Hypothalamus (tissue), 51 donors: ENCODE measurements at places on chromosomes 5 and 9.

GRCh38 chr5:176678584-176678983 is 31.3 kb downstream of the TSPAN17 start:
- no peak for DNase-seq

GRCh38 chr9:18722882-18723281 is 248.9 kb downstream of the ADAMTSL1 start:
- DNase-seq: no peak

DNA sequence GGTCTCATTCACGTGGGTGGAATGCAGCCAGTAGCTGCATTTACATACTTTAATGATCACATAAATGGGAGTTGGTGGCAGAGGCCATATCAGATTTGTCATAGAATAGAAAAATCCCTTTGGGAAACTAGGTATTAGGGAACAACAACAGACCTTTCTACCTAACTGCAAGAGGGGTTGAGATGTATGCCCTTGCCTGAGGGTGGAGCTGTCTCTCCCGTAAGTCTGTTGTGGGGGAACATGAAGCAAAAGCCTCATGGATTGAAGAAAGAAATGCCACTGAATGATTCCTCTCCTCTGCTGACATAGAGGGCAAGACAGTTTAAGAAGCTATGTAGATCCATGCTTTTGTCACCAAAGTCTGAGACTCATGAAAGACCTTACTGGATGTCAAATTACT is 461.3 kb downstream of the SPOCK1 start:
- DNase-seq: no peak

DNA sequence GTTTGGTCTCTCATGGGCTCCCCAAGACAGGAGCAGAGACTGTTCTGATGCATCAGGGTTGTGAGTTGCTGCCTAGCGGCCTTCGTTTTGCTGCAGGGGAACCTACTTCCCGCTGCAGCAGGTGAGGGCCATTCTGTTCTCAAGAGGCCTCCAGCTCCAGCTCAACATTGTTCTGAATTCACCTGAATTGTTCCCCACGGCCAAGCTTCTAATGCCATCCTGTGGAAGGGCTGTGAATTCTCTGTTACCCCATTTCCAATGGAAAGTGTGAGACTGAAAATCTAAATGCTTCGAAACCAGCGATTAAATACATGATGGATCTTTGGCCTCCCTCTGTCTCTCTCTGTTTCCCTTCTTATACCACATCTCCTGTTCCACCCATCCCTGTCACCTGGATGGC is 349.1 kb upstream of the DAP start:
- no peak for DNase-seq

- no peak for DNase-seq
Measured at GRCh38 chr5:65127161-65127901, 354.4 kb downstream of the ADAMTS6 start.

DNA sequence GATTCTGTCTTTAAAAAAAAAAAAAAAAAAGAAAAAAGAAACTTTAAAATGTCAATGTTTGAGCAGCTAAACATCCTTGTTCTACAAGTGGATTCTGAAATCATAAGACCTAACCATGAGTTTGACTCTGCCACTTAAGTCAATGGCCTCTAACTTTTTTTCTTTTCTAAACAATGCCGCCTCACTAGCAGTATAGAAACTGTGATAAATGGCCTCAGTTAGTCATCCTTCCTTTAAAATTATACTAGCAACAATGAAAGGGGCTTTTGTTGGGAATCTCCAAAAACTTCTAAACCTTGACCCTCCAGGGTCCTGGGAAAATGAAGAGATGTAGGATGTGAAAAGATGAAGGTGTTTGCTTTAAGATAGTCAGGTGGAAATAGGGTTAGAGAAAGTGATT is 71.1 kb downstream of the FBXL7 start:
- no peak for DNase-seq

- no peak for DNase-seq
Measured at GRCh38 chr5:172674155-172674554, 33.1 kb downstream of the NEURL1B start.

GRCh38 chr5:40240111-40240510 is 439.6 kb upstream of the PTGER4 start:
- DNase-seq: no peak

DNA sequence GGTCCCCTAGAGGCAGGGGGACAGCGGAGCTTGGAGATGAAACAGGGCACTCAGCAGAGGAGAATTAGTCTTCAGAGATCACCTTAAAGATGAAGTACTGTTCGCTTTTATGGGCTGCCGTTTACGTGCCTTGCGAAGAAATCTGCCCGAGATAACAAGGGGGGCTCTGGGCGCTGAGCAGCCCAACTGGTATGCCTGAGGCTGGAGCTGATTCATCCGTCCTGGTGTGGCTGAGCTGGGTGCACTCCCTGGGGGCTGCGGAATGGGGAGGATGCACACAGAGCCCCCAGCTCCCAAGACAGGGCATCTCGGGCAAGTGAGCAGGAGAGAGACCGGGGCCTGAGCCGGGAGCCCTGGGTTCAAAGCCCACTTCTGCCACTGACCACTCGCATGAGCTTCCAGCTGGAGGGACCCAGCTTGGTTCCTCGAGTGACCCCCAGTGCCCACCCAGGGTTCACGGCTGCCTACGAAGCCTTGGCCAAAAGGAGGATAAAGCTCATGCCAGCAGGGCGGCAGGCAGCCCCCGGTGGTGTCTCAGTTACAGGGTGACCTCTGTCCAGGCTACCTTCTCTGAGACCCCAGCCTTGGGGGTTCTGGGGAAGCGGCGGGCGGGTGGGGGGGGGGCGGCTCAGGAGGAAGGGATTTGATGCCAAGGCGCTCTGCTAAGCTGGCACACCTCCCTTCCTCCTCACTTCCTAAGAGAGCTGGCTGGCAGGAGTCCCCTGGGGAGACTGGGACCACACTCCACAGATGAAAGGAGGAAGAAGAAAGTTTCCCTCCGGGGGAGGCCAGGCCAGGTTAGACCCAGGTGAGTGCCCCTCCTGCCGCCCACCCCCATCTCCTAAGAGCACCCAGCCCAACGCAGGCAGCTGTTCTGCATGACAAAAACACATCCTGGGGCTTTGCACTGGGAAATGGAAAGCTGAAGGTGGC is 5.7 kb downstream of the FIBCD1 start:
- no peak for DNase-seq

GRCh38 chr9:133956520-133957076 is 35.5 kb downstream of the VAV2 start:
- no peak for DNase-seq

GRCh38 chr9:35553670-35554543 is 51.2 kb upstream of the TESK1 start:
- DNase-seq: peak; percentile 17

DNA sequence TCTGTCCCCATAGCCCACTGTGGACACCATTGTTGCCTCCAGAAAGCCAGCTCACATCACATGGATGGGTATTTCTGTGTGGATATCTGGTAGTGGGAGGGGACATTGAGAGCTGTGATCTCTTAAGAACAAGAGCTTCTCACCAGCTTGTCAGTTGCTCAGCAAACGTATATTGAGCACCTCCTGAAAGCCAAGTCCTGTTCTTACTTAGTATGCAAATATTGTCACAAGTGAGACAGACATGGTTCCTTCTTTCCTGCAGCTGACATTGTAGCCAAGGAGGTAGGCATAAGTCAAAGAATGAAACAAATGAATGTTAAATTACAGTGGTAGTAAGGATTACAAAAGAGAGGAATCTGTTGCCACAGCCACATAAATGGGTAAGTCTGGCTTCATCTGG is 3.8 kb downstream of the TCOF1 start:
- no peak for DNase-seq

DNA sequence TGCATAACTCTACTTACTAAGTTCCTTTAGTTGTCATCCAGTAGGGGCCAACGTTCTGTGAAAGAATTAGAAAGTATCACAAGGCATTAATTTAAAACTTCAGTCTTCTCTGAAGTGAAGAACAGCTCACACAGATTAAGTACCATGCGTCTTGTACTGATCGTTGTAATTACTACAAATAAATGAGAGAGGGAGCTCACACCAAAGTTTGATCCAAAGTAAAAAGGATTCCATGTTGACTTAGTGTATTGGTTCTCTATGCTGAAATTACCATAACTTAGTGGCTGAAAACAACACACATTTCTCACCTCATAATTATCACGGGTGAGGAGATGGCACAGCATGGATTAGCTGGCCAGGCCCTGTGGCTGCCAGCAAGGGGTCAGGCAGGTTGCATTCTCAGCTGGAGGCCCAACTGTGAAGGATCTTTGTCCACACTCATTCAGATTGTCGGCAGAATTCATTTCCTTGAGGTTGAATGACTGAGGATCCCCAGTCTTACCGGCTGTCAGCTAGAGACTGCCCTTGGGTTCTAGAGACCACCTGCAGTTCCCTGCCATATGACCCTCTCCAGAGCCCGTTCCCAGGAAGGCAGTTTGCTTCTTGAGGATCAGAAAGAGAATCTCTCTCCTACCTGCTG is 169.1 kb downstream of the YTHDC2 start:
- DNase-seq: no peak

- DNase-seq: no peak
Measured at GRCh38 chr9:16901590-16901989, 31.1 kb upstream of the BNC2 start.

DNA sequence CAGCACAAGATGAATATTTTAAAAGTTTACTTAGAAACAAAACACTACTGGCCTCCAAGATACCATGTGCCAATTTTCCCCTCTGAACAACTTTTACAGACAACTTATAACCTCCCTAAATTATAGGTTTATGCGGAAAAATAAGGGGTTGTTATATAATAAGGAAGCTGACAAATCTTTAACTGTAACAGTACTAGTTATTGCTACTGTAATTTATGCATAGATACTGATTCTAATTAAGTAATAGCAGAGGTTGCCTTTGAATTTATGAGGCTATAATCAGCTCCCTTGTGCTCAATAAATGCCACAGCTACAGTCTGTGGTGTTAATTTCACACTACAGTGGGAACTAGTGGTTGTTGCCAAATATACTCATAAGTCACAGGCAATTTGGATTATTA is 291.3 kb upstream of the PCSK5 start:
- no peak for DNase-seq

GRCh38 chr9:79883073-79883645 is 311.4 kb downstream of the TLE4 start:
- DNase-seq: no peak

GRCh38 chr9:696332-697323 is 144.9 kb upstream of the DMRT1 start:
- DNase-seq: no peak

- DNase-seq: no peak
Measured at GRCh38 chr5:20522905-20523482, 535.0 kb upstream of the CDH18 start.

GRCh38 chr5:80082731-80083100 is 47.6 kb downstream of the THBS4 start:
- DNase-seq: peak; percentile 64
